ENCODE measurements at places on chromosomes 6 and 20.
A peak's percentile ranks its signal among the peaks of the same experiment; 100 is the strongest.

- no peak for DNase-seq
Observed at GRCh38 chr6:85275338-85275985, 174.4 kb upstream of the NT5E start.

DNA sequence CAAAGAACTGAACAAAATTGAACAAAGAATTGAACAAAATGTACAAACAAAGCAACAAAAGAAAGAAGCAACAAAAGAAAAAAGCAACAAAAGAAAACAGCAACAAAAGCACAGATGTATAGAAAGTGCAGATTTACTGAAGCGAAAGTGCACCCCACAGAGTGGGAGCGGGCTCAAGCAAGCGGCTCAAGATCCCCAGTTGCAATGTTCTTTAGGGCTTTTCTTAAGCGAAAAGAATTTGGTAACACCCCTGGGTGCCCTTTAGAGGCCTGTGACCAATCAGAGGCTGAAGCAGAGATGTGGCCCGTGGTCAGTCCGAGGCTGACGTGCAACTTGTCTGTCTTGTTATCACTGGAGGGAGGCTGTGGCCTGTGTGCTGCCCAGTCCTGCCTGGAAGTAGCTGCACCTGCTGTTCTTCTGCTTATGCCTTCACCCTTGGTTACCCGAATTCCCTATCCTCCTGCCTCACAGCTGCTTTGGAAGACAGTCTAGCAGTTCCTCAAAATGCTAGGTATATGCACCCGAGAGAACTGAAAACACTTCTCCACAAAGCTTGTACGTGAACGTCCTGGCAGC is 13.2 kb upstream of the KIF25 start:
- no peak for DNase-seq

- peak; percentile 58 for DNase-seq
Observed at GRCh38 chr6:127737009-127737486, 160.1 kb downstream of the C6orf58 start.

DNA sequence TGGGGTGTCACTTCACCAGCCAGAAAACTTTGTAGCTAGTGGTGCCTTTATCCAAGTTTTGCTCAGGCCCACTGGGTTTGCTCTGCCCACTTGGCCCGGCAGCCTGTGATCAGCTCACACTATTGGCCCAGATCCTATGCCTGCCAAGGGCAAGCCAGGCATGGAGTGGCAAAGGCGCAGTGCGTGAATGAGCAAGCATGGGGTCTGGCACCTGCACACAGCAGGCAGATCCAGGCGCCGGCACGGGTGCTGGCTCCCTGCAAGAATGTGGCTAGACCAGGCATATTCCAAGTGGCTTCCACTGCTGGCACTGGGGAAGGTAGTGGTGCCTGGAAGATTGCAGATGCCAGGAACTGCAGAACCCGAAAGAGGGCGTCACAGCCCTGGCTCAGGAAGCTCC is 346.9 kb downstream of the LMBRD1 start:
- no peak for DNase-seq

DNA sequence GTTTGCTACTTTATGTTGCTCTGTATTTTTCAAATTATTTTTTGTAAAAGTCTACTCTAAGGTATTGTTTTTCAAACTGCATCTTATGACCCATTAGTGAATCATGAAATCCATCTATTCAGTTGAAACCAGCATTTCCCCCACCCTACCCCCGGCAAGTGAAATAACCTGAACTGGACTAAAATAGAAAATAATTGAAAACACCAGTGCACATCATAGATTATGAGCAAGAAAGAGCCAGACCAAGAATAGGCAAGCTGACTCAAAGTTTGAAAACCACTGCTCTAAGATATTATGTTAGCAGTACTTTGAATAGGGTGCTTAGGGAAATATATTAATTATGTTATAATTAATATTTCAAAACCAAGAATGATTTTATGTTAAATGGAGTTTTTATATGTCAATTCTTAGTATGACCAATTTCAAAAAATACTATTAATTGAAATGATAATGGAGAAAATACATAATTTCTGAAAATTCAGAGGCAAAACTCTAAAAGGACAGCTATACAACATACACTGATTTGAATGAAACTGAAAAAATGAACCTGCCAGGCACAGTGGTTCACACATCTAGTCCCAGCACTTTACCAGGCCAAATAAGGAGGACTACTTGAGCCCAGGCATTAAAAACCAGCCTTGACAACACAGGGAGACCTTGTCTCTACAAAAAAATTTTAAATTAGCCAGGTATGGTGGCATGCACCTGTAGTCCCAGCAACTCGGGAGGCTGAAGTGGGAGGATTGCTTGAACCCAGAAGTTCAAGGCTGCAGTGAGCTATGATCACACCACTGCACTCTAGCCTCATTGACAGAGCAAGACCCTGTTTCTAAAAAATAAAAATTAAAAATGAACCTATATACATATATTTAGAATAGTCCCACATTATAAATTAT is 112.0 kb downstream of the CDK19 start:
- no peak for DNase-seq

- no peak for DNase-seq
Observed at GRCh38 chr6:43290905-43291355, 7.1 kb upstream of the SLC22A7 start.

DNA sequence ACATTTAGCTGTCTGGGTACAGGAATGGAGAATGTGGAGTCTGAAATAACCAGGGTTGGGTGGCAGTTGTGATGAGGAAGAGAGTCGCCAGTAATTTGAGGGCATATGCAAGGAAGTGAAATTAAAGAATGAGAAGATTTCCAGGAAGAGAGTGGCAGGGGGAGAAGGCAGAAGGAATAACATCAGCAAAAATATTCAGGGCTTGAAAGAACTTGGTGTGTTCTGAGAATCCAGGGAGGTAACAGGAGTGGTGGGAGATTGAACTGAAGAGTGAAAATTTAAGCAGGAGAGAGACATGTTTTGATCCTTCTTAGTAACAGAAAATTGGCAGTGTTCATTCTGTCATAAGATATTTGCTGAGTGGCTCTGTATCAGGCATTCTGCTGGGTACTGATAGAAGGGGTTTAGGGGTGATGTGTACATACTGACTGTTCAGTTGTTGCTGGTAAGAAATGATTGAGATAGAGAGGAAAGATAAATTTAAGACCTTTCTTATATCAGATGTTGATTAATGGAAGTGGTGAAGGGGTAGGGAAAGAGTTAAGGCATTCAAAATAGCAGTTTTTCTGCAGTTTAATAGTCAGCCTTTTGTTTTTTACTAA is 54.7 kb downstream of the PHF20 start:
- DNase-seq = no peak

DNA sequence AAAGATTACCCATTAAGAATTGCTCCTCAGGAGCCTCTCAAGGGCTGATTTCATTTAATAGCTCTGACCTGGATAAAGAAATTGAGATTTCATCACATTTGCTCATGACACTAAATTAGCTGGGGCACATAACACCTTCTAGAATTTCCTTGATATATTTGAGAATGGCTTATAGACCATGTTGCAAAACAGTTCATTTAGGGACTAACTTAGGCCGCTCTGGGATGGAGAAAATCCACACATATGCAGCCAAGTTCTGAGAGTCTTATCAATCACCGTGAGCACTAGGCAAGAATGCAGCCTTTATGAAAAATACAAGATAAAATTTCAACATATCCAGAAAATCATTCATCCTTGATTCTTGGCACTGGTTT is 91.0 kb upstream of the MCHR2 start:
- no peak for DNase-seq

- DNase-seq = peak; percentile 50
Observed at GRCh38 chr6:26022132-26022472, 59.5 kb downstream of the TRIM38 start.

DNA sequence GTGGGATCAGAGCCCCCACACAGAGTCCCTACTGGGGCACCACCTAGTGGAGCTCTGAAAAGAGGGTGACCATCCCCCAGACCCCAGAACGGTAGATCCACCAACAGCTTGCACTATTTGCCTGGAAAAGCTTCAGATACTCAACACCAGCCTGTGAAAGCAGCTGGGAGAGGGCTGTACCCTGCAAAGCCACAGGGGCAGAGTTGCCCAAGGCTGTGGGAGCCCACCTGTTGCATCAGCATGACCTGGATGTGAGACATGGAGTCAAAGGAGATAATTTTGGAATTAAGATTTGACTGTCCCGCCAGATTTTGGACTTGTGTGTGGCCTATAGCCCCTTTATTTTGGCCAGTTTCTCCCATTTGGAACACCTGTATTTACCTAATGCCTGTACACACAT is 260.4 kb downstream of the TBX18 start:
- no peak for DNase-seq

DNA sequence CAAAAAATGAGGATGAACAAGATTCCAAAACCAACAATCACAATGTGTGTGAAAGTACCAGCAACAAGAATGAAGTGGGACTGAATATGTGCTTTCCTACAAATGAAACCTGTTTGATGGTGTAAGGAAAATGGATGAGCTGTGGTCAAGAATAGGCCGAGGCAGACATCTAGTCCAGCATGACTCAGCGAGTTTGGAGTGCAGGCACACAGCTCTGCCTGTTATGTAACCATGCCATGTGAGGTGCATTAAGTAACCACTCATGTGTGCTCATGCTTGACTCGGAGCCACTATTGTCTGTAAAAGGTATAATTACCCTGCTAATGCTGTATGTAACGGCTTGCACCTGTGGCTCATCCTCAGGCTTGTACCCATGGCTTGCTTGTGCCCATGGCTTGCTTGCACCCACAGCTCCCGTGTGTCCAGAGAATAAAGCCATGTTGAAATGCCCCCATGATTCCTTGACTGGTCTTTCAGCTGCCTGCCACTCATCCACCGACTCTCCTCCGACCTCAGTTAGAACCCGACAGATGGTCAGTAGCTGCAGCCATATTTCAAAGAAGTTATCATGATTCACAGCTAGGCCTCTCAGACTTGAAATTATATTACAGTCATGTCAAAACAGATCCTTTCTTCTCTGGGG is 98.7 kb downstream of the BACH2 start:
- DNase-seq = no peak

DNA sequence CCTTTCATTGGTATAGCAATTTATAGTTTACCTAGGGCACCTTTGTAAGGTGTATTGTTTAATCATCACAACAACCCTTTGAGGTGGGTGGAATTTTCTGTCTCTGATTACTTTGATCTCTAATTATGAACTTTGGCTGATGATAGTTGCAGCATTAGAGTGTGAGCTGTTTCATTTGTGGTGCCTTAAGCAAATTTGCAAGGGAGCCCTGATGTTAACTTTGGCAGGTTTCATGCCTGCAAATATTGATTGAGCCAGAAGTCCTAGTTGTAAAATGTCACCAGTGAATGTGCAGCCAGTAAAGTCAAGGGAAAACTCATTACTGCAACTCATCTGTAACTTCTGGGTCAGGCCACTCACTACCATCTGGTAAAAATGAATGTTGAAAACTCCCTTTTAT is 29.8 kb downstream of the CTNNBL1 start:
- DNase-seq = no peak

DNA sequence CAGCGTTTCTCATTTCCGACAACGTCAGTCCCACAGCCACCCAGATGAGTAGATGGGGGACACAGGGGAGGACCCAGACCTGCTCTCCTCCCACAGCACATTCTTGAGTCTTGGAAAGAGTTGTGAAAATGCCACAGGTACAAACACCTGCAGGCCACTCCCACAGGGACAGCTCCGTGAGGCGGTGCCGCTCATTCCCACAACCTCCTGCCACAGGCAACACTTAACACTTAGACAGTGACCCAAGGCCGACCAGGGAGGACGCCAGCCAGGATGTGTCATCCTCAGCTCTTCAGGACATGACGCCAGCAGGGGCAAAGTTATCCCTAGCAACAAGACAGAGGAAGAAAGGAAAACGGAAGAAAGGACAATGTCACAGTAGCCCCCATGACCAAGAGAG is 22.9 kb upstream of the HLA-B start:
- no peak for DNase-seq

DNA sequence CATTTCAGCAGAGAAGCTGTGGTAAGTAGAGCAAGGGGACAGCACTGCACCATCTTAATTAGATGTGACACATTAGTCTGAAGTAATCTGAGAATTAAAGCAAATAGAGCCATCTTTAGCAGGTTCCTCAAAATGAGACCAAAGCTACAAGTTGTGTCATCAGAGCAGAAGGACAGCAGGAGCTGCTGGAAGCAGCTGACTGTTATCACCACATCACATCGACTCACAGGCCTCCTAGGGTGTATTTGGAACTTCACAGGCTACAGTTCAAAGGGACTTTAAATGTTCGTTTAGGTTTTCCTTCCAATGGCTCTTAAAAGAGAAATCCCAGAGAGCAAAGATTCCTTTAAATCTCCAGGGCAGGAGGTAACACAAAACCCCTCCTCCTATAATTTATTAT is 69.5 kb downstream of the LCA5 start:
- no peak for DNase-seq

- peak; percentile 82 for DNase-seq
Observed at GRCh38 chr20:62227977-62228958, 8.2 kb upstream of the HRH3 start.

- DNase-seq = no peak
Observed at GRCh38 chr6:158606935-158607334, 37.6 kb downstream of the DYNLT1 start.

DNA sequence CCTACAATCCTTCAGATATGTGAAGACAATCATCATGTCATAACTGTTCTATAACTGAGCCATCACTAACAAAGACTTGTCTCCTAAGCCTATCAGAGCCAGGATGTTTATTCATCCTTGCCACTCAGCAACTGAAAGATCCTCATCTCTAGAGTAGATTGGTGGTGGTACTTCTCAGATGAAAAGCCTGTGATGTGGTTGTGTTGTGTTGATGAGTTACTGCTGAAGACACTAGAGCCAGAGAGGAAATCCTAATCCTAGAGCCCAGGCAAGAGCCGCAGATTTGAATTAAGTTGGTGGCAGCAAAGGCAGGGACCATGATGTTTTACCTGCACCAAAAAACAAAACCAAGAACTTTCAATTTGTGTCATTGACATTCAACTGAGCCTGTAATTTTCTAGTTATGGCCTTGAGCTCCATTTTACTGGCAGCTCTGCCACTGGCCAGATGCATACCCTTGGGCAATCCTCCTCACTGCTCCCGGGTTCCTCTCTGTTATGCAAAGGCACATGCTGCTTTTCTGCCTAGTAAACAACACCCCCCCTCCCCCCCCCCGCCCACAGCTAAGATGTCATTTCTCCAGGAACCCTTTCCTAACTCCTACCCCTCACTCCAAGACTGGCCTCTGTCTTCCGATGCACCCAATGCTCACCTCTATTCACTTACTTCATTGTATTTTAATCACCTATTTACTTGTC is 50.2 kb upstream of the REV3L start:
- DNase-seq = peak; percentile 57

DNA sequence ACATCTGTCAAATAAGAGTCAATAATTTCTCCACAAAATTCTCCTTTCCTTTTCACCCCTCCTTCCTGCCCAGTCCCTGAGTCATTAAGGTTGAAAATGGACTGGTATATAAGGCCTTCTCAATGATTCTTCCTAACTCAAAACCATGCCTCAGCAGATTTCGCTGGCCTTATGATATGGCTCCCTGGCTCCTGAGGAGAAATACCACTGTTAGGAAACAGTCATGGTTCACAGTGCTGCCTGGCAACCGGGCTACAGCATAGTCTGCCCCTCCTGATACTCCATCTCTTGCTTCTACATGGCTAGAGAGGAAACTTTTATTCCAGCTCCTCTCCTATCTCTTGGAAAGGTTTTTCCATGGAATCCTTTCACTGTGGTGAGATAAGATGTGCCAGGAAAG is 4.7 kb downstream of the UBE2J1 start:
- DNase-seq = no peak

All from iPS-NIHi11 (cell line).